ENCODE measurements at places on chromosomes 1 and 21. TPM values are rescaled to one million over a fixed set of nuclear protein-coding genes. Genes with fewer than 3 reads are reported as not detected.

CELA2B gene
- total RNA-seq = not detected

DNA sequence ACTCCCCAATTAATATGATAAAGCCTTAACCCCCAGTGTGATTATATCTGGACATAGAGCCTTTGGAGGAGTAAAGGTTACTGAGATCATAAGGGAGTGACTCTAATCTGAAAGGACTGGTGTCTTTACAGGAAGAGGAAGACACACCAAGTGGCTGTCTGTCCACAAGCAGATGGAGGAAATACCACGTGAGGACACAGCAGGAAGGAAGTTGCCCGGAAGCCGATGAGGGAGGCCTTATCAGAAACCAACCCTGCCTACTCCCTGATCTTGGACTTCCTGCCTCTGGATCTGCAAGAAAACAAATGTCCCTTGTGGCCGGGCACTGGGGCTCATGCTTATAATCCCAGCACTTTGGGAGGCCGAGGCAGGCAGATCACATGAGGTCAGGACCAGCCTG is 110.3 kb upstream of the CHRM3 start:
- DNase-seq = no peak

- no peak for DNase-seq
Measured at GRCh38 chr1:175338387-175339135, 146.0 kb upstream of the KIAA0040 start.

DNA sequence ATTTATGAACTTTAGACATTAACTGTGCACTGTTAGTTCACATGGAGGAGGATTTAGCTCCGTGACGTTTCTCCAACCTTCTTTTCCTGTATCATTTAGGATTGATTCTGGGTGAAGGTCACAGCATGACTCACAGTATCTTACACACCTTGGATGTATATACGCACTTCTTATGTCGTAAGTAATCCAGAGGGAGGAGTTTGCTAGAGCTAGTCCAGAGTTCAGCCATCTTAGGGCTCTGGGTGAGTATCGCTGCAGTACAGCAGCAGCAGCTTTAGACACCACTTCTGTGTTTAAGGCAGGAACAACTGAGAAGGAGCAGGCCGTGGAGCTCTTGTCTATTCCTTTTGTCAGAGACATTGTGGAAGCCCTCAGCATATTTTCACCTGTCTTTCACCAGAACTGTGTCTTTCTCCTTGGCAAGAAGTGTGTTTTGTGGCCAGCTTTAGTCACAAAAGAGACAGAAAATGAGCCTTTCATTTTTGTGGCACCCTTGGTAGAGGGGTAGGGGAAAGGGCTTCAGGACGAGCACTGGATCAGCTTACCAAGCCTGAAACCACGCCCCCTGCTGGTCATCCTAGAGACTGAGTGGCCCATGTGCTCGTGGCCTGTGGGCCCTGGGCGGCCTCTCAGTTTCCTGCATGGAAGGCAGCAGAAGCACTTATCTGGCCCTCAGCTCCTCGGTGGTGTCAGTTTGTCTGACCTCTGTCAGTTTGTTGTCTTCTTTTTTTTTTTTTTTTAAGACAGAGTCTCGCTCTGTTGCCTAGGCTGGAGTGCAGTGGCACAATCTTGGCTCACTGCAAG is 64.0 kb downstream of the ADARB1 start:
- peak; percentile 23 for DNase-seq

GRCh38 chr1:23868557-23869016 is 497 bp upstream of the FUCA1 start:
- DNase-seq = no peak

- no peak for DNase-seq
Measured at GRCh38 chr1:225822655-225823403, 12.9 kb downstream of the EPHX1 start.

ANGPTL1 gene
- 5.7 TPM for total RNA-seq

DNA sequence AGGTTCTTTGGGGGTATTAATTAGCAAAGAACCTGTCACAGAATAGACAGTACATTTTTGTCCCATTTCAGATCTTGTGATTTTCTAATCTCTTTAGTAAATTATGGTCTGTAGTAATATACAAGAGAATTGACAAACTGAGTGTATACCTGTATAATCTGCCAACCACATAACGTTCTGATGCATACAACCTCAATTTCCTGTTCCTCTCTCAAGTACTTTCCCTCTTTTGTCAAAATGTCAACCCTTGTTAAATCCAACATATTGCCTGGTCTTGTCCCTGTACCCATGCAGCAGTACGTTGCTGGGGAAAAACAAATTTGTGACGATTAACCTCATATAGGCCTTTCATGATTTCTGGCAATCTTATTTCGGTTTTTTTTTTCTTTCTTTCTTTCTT is 1.1 kb downstream of the ARV1 start:
- DNase-seq = no peak

DNA sequence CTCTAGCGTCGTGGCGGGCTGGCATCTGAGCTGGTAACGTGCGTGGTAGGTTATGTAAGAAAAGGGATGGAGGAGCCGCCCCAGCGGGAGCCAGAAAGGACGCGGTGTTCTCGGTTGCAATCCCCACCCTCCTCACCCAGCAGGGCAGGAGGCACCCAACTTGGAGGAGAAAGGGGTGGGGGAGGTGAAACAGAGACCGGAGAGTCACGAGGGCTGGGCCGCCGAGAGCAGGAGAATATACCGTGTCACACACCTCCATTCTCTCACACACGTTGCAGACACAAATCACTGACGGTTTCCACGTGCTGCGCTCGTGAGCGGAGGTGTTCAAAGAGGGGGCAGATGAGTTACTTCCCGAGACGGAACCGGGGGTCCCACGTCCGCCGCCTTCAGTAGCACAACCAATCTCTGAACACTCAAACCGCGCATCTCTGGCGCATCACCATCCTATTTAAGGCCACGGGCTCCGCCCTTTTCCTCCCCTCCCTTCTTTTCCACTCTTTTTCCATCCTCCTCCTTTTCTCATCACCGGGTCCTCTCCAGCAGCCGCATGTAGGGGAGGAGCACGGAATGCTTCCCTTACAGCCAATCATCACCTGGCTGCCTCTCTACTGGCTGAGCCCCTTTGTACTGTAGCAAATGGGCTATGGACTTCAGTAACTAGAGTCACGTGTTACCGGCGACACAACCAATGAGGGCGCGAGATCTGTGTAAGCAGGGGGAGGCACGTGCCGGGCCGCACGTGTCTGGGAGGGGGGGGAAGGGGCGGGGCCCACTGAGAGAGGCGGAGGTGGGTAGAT is at the start of gene CIART:
Gene CIART (plus strand): TSS at position 797 of the 800 bp plus-strand sequence. CDS start 714 bp downstream, outside the sequence.
- DNase-seq = peak; percentile 99

GRCh38 chr21:16606271-16606670 is 876.5 kb downstream of the USP25 start:
- no peak for DNase-seq

APCS gene
- total RNA-seq = not detected

GRCh38 chr1:99650030-99650429 is 4.1 kb downstream of the PALMD start:
- no peak for DNase-seq

- no peak for DNase-seq
Measured at GRCh38 chr1:95071539-95071938, 1.2 kb downstream of the ALG14 start.

- DNase-seq = no peak
Measured at GRCh38 chr1:173427146-173428054, 49.7 kb upstream of the PRDX6 start.

TRIM58 gene
- 31.0 TPM for total RNA-seq

DNA sequence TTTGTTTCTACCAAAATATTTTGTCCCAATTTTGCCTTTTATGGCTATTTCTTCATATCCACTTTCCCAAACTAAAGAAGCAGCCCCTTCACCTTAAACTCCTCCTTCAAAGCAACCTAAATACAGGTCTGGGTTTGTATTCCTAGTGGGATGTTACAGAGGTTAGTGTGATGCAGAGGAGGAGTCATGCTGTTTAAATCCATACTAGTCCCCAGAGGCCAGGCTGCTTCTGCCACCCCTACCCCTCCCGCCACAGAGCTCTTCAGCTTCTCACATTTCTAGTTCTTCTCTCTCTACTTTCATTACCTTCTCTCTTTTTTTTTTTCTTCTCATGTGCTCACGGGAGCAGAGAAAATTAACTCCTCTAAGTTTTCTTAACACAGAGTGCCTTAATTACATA is 29.3 kb downstream of the SELL start:
- no peak for DNase-seq

GRCh38 chr21:33267250-33267649 is 1.1 kb downstream of the IL10RB start:
- no peak for DNase-seq

GRCh38 chr21:31145274-31145673 is 107.0 kb upstream of the KRTAP19-8 start:
- no peak for DNase-seq

DNA sequence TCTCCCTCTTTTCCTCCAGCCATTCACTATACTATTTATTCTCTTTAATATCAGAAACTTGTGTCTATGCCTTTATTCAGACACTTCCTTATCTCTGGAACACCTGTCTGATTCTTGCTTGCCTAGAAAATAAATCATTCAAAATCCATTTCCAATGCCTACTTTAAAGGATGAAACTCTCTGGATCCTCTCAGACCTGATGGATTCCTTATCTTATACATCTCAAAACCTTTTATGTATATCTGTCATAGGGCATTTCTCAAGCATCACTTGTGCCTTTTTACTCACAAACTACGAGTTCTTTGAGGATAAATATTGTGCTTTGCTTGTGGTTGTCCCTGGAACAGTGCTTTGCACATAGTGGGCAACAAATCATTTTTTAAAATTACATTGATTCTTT is 3.8 kb upstream of the ATP6V1G3 start:
- DNase-seq = no peak

CASZ1 gene
- total RNA-seq = 3.5 TPM

EGLN1 gene
- 34.5 TPM for total RNA-seq

IRF6 gene
- 21.2 TPM for total RNA-seq

DNA sequence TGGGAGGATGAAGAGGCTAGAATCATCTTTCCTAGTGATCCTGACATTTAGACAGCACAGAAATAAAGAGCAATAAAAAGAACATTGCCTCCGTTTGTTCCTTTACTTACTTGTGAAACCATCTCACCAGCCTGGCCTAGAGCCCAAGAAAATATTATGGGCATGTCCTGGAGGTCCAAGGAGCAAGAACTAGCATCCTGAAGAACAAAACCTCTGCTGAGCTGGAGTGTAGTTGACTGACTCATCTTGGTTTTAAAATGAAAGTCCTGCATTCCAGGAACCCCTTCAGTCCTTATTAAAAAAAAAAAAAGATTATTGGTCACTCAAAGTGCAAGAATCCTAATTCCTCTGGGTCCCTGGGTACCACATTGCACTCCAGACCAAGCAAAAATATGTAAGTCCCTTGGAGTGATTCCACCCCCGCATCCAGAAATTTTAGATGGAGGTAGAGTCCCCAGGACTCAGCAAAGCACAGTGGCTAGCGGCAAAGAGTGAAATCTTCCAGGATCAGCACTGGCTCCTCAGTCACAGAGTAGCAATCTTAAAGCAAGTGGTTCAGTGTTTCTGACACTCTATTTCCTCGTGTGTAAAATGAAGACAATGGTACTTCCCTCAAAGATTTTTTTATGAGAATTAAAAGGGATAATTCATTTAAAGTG is 7.0 kb downstream of the SMCP start:
- DNase-seq = peak; percentile 66

DNA sequence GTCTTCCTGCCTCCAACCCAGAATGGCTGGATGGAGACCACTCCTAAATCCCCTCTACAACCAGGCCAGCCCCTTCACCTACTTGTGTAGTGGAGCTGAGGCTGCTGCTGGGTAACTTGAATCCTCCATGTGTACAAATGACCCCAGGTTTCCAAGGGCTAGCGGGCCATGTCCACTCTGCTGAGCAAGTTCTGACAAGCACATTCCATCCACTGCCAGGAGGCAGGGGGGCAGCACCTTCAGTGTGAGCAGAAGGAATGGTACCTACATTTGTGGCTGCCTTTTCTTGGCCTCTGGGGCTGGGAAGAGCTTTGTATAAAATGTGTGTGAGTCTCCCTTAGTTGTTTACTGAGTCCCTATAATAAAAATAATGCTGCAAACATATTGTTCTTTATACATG is 14.5 kb downstream of the KIAA0040 start:
- DNase-seq = no peak

GRCh38 chr1:154459080-154459479 is 42.9 kb upstream of the TDRD10 start:
- DNase-seq = no peak

DDI2 gene
- total RNA-seq = 24.1 TPM

GRCh38 chr21:46100020-46100419 is 2.1 kb downstream of the COL6A2 start:
- no peak for DNase-seq

PDE9A gene
- 7.8 TPM for total RNA-seq

- no peak for DNase-seq
Measured at GRCh38 chr1:202580619-202581018, 129.6 kb downstream of the SYT2 start.

DNA sequence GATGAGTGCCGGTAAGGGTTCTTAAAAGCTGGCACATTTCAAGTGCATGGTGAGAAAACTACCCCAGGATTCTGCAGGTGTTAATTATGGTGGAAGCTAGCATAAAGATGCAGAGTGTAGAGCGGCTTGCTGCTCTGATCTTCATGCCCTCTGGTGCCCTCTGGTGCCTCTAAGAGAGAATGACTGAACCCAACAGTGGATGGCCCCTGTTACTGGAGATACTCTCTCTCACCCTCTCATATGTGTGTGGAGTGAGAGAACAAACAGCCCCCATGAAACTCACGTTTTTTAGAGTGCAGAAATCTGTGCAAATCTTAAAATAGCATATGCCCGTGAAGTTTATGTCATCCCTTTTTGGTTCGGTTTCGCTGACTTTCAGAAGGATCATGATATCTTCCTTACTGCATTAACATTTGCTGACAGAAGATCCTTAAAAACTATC is 90.0 kb downstream of the GRIK1 start:
- peak; percentile 20 for DNase-seq

TCP10L gene
- 0.34 TPM for total RNA-seq

DNA sequence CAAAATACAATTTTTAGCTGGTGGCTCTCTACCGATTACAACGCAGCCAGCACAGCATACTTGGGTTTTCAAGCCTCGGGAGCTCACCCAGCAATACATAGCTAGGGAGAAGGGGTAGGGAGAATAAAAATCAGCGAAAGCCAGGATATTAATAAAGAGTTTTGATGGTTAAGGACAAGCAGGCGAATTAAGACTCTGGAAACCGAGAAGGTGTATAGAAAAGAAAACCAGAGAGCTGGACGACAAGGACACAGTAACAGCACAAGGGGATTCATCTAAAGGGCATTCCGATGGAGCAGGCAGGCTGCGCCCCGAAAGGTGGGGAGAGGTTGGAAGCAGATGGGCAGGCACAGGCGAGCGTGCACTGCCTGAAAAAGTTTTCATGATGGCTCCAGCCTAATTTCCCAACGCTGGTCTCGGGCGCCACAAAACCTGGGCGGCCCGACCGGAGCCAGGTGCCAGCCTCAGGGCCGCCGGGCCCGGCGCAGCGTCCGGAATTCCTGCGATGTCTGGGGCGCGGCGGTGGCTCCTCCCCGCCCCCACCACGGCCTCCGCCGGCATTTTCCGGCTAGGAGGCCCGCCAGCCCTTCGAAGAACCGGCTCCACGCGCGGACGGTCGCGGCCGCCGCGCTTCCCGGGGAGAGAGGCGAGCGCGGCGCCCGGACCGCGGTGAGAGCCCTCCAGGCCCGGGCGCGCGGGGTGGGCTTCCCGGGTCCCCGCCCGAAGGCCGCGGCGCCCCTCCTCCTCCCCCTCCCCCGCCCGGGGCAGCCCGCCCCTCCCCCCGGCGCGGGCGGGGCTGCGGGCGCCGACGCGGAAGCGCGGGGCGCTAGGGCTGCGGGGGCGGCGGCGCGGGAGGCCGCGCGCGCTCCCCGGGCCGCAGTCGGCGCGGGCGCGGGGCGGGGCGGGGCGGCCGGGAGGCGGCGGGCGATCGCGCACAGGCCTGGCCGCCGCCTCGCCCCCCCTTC is 774 bp upstream of the DYRK1A start:
- DNase-seq = peak; percentile 34

- peak; percentile 23 for DNase-seq
Measured at GRCh38 chr21:42401154-42401553, 2.5 kb upstream of the UBASH3A start.

COPA gene
- 281 TPM for total RNA-seq

CLEC20A gene
- not detected for total RNA-seq
